ENCODE measurements at places on chromosomes 2 and 18.

DNA sequence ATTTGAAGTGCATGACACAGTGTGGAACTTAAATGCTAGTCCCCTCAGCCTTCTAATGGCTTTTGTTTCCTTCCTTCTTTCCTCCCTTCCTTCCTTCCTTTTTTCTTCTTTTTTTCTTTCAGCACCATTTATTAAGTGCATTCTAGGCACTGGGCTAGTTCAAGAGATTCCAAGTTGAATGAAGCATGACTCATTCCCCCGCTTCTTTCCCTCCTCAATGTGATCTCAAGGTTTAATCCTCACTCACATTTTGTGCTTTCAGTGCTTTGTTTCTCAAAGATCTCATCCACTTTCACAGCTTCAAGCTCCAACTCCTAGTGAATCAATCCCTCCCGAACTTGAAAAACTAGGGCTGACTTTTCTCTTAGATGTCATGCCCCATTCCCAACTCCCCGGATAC is 90.1 kb downstream of the LBH start:
- no peak for DNase-seq

DNA sequence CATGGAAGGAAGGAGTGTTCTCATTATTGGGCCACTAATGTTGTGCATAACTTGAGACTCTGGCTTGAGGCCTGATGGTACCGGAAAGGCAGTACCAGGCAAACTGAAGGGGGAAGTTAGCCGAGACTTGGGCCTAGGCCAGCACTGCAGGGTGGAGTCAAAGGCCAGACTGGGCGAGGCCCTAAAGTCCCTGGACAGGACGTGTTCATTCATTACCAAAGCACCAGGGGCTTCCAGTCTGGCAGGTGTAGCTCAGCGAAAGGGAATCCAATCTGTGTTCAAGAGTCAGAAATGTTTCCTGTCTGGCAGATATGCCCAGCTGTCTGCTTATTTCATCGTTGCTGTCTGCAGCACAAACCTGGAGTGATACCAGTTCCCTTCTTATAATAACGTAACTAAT is 4.7 kb upstream of the ITSN2 start:
- peak; percentile 86 for DNase-seq

- no peak for DNase-seq
Observed at GRCh38 chr2:112230371-112230770, 24.5 kb downstream of the ZC3H8 start.

DNA sequence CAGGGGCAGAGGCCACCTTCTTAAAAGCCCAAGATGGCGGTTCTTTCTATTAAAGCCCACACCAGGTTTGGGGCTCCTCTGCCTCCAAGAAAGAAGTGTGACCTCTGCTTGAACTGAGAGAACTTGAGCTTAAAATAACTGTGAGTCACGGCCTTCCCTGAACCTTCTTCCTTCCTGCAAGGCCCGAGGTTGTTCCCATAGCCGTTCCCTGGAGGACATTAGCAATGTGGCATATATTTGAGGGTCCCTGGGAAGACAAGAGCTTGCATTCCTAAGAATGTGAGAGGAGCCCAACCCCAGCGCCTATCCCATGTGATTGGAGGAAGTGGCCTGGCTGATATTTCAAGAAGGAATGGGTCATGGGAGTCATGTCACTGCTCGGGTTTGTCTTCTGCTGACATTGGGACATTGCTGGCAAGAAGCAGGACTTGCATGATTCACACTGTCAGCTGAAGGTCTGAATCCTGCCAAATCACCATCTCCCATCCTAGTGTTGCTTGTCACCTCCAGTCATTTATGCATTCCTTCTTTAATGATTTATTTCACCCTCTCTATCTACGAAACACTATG is 168.1 kb downstream of the TRIB2 start:
- peak; percentile 54 for DNase-seq

GRCh38 chr2:240782221-240782885 is 37.7 kb downstream of the KIF1A start:
- DNase-seq: no peak

DNA sequence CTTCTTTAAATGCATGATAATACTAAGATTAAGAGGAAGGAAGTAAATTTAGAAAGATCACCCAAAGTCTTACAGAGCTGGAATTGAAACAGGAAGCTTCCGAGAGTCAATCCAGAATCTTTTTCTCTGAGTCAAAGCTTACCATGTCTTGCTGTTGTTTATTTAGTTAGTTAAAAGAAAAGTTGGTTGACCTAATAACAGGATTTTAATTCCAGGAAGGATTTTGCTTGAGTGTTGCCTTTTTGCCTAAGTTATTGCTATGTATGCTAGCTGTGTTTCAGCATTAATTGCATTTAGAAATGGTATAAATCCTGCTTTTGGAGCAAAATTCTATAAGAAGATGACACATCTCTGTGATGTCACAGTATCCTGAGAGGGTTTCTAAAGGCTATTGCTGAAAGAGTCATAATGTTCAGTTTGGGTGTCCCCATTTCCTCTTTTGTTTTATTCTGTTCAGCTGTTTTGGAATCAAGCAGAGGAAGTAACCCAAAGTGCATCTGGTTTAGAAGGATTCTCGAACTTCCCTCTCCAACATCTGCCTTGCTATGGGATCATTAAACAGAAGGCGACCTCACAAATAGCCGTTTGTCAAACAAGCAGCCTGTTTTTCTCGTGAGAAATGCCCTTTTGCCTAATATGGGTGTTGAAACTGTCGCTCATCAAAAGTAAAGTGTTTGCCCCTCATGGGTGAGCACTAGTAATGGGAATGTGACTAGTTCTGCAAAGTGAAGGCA is 271.5 kb upstream of the MMADHC start:
- peak; percentile 29 for DNase-seq

GRCh38 chr18:45055811-45056210 is 375.1 kb downstream of the SETBP1 start:
- no peak for DNase-seq

GRCh38 chr2:42230891-42231290 is 61.7 kb downstream of the EML4 start:
- no peak for DNase-seq

GRCh38 chr2:159790323-159790722 is 7.7 kb downstream of the CD302 start:
- no peak for DNase-seq

DNA sequence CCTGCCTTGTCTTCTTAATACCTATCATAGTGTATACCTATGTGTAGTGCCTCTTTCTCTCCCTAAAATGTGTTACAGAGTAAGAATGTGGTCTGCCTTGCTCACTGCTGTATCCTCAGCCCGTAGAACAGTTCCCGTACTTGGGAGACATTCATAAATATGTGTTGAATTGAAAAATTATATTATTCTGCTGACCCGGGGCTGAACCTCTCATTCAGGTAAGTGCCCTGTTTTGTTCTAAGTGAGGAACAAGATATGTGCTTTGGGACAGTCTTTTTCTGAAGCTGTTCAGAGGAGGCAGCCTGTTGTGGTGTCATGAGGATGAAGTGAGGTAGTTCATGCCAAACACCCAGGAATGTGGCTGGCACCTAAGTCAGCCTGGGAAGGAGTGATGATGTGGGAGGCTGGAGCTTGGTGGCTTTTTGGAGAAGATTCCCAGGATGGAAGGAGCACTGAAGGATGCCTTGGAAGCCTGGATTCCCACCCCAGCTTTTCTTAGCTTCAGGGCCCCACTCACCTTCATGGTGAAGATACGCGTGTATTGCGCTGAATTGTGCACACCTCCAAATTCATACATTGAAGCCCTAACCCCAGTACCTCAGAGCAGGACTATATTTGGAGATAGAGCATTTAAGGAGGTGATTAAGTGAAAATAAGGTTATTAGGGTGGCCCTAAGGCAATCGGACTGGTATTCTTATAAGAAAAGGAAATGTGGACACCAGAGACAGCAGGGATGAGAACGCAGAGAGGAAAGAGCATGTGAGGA is 166.3 kb downstream of the DDX1 start:
- DNase-seq: no peak

- DNase-seq: no peak
Observed at GRCh38 chr18:69631281-69631680, 230.6 kb downstream of the DOK6 start.

DNA sequence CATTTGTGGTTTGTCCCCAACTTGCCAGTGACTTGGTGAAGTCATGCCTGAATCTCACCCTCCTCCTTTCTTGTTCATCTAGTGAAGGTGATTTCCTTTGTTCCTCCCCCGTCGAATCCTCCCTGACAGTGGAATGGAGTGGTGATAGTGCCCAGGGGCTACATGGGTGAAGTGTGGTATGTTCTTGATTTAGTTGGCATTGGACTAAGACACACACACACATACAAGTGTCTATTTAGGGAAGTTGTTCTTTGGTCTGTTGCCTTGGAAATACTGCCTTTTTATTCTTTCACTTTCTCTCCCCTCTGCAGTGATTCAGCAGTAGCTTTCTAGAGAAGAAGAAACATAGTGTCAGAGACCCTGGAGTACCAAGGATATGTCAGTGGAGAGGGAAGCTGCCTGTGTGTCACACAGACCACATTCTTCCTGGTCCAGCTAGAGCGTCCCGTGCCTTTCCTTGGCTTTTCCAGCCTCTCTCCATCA is 10.9 kb downstream of the INPP4A start:
- peak; percentile 92 for DNase-seq

GRCh38 chr18:74797577-74798151 is 200.0 kb downstream of the ZNF407 start:
- DNase-seq: no peak

- no peak for DNase-seq
Observed at GRCh38 chr2:44093970-44094369, 74.7 kb upstream of the PPM1B start.

- peak; percentile 63 for DNase-seq
Observed at GRCh38 chr2:238947920-238948710, 100.2 kb downstream of the TWIST2 start.

GRCh38 chr2:240624011-240624949 is 1.0 kb upstream of the GPR35 start:
- no peak for DNase-seq

DNA sequence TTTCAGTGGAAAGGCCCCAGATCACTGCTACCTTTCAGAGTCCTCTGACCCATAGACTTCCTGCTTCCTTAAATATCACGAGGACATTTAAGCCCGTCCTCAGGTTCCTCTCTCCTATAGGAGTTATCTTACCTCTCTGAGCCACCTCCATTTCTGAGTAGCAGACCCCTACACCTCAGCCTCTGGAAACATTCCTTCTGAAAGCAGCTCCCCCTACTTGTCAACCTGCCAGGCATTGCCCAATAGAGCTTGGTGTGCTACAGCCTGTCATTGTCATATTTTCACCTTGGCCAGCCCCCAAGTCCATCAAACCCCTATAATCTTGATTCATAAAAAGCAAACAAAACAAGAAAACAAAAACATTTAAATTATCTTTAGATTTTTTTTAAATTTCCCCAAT is 717.9 kb upstream of the SLC8A1 start:
- DNase-seq: no peak

DNA sequence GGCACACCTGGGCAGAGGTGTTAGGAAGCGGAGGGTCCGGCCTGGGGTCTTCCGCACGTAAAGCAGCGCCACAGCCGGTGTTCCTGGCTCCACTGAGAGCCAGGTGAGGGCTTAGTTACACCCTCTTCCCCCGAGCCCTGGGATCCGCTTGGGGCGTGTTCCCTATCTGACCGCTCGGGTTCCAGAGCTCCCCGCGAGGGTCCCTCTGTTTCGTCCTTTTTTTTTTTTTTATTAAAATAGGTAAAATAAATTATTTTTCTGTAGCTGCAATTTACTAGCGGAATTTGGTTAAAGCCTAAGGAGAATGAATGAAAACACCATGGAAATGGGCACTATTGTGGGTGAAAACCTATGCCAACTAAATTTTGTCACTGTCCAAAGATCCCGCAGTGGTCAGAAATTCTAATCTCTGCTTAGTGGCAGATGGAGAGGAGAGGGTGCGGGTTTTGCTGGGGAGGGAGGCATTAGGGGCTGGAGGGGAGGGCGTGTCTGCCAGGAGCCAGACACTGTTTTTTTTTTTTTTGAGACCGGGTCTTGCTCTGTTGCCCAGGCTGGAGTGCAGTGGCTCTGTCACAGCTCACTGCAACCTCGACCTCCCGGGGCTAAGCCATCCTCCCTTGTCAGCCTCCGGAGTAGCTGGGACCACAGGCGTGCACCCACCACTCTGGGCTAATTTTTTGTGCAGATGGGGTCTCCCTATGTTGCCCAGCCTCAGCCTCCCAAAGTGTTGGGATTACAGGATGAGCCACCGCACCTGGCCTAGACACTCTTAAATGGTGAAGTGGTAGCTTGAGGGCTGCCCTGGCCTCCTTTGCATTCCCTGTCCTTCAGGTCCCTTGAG is 834 bp downstream of the PDCL3 start:
- no peak for DNase-seq

GRCh38 chr18:4024702-4025101 is 430.4 kb downstream of the DLGAP1 start:
- no peak for DNase-seq

GRCh38 chr18:24683925-24684324 is 223.5 kb downstream of the HRH4 start:
- no peak for DNase-seq

- DNase-seq: no peak
Observed at GRCh38 chr18:61362511-61362910, 29.3 kb downstream of the CDH20 start.

DNA sequence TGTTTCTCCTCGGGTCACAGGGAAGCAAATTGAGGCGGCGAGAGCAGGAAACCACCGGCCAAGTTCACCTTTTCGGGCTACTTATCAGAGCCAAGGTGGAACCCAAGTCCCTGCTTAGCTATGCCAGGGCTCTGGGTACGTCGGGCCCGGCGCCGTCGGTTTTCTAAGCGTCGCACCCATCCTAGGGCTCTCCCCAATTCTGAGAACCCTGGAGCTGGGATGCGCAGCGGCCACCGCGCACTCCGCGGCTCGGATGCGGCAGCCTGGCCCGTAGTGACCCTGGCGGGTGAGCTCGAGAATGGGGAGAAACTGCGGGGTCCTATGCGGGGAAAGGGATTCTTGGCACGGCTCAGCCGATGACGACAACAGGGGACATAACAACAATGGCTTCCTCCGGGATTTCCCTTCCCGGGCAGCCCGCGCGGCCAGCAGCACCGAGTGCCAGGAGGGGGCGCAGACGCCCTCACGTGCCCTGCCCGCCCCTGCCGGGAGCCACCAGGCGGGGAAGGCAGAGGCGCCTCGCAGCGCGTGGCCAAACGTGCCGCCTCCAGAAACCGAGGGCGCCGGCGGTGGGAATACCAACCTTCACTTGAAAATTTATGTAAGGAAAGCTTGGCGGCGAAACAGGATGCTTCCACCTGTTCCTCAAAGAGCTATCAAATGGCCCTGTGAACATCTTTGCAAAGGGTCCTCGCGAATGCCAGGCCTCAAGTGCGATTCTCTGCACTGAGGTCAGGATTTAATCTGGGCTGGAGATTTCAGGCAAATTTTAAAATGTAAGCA is 2.1 kb upstream of the SLC30A3 start:
- DNase-seq: peak; percentile 93

All from suppressor macrophage treated with lipopolysaccharide for 1 hour (primary cell).